ENCODE measurements at places on chromosomes 11 and 22.

- DNase-seq = no peak
Observed at GRCh38 chr11:117862019-117862725, 14.3 kb downstream of the FXYD6 start.

DNA sequence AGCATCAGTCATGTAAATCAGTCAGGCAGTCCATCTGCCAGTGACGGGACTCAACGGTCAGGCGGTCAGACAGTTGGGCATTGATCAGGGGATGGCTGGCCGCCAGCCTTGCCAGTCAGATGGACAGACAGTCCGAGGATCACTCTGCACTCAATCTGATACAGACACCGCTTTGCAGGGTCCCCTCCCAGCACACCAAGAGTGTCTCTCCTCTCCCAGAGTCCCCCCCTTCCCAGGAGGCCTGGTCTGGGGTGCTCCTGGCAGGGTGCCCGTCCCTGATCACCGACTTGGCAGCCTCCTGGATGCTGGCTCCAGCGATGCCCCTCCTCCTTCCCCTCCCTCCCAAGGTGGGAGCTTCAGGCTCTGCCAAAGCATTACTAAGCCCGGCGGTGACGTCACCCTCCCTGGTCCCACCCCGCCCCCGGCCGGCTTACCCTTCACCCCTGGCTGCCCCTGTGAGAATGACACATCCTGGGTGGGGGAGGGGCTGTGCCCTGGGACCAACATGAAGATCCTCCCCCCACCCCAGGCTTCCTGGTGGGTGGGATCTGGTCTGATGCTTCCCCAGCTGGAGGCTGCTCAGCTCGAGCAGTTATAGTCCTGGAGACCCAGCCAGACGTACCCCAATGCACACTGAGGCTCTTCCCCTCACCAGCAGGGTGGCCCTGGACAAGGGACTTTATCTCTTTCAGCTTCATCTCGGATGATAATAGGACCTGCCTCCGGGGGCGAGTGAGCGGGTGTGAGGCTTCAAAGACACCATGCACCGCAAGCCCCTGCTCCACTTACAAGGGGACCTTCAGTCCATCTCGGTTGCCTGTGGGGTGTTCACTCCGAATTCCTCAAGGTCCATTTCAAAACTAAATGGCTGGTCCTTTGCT lies 69.2 kb downstream of the CD82 start:
- DNase-seq = peak; percentile 39

DNA sequence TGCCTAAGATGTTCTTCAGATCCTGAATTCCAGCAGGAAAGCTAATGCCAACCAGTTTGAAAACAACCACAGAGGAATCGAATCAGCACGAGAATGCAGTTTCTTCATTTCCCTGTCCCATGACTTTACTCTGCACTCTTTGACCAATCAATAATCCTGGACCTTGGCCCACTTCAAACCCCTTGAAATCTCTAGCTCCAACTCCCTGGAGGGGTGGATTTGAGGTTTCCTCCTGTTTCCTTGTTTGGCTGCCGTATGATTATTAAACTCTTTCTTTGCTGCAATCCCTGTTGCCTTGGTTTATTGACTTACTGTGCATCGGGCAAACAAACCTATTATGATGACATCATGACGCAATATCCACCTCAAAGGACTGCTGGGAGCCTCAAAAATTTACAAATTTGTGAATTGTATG lies 109.3 kb downstream of the FBXO7 start:
- no peak for DNase-seq

- no peak for DNase-seq
Observed at GRCh38 chr22:45341498-45341897, 31.8 kb downstream of the FAM118A start.

- no peak for DNase-seq
Observed at GRCh38 chr22:19412478-19412877, 19.1 kb downstream of the HIRA start.

DNA sequence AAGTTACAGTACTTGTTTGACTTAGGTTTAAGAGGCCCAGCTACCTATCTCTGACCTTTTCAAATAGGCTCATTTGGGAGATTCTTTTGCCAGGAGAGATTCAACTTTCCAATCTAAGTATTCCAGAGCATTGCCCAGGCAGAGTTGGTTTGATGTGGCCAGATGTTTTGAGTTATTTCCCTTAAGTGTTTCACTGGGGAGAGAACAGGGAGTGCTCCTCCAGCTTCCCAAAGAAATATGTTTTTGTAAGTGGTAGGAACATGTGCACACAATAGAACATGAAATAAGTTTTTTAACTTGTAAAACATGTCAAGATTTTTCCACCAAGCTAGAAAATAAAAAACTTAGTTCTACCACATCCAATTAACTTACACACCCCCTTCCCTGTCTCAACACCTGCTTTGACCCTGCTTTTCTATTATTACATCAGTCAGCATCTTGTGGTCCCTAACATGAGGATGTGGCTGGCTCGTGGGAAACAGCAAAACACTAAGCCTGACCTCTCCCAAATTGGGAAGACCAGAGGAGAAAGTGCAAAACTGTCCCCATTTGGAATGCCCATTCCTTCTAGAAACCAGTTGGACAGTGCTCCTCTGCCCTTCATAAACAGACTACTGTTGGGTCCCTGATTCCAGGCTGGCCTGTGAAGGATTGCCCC lies 70.4 kb upstream of the RASSF10 start:
- no peak for DNase-seq

- DNase-seq = no peak
Observed at GRCh38 chr11:87187930-87188329, 150.2 kb downstream of the TMEM135 start.

- DNase-seq = peak; percentile 86
Observed at GRCh38 chr11:35579557-35580396, 38.5 kb upstream of the FJX1 start.

- DNase-seq = peak; percentile 32
Observed at GRCh38 chr11:35412285-35412684, 7.1 kb downstream of the SLC1A2 start.
